ENCODE measurements at places on chromosomes 5 and 9.

- no peak for DNase-seq
Observed at GRCh38 chr5:154477382-154478223, 424 bp downstream of the HAND1 start.

GRCh38 chr9:73202980-73203379 is 51.3 kb downstream of the ANXA1 start:
- no peak for DNase-seq

DNA sequence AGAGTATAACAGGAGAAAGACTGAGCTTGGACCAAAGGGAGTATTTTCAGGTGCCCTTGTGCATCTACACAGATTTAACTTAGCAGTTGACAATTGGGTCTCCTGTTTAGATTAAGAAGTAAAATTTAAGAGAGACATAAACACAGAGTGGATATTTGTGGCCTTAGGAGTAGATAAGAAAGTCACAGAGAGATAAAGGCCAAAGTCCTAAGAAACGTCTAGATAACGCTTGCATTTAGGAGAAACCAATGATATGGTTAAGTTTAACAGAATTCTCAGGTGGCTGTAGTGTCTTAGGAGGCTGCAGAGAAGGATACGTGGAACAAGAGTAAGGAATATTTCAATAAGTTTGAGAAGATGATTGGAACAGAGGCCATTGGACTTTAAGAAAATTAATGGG is 155.0 kb upstream of the DAB2 start:
- no peak for DNase-seq

GRCh38 chr9:135592331-135592590 is 30.7 kb downstream of the PAEP start:
- no peak for DNase-seq

DNA sequence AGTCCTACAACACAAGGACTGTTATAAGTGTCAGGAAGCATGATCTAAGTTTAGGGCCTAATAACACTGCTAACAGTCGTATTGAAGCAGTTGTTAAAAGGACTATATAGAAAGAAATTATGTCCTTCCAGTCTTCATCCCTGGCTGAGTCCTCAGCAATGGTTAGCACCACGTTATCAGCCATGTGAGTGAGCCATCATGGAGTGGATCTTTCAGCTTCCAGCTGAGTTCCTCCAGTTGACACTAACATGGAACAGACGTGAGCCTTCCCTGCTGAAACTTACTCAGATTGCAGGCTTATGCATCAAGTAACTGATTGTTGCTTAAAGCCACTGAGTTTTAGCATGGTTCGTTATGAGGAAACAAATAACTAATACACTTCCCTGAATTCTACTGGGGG is 21.5 kb upstream of the GPBP1 start:
- DNase-seq, result no peak

DNA sequence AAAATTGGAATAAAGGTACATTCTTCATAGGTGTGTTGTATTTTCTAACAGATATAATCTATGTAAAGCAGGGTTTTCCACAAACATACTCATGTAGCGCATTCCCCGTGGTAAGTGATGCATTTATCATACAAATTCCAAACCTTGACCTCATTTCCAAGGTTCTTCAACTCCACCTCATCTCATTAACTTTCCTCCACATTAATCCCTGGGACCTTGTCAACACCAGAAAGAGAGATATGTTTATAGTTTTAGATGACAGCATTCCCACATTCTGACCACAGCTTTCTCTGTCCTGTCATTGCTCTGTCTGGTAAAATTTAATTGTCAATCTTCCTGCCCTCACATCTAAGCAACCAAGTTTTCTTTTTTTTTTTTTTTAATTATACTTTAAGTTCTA is 415.1 kb downstream of the TMEM161B start:
- DNase-seq, result no peak

GRCh38 chr5:124748687-124749594 is 2.5 kb upstream of the ZNF608 start:
- no peak for DNase-seq

GRCh38 chr9:94923326-94924089 is 197.0 kb downstream of the AOPEP start:
- no peak for DNase-seq

GRCh38 chr5:57216714-57217113 is 42.9 kb downstream of the GPBP1 start:
- no peak for DNase-seq

Measured in stimulated activated CD4-positive, alpha-beta T cell treated with anti-CD3 and anti-CD28 coated beads, TNF-alpha, amount 100 ng/mL, for 24 hours (primary cell).